Activated naive CD4-positive, alpha-beta T cell treated with Interleukin-2 at 50 U/mL for 16 hours (primary cell): ENCODE measurements at places on chromosomes 12 and 14.

DNA sequence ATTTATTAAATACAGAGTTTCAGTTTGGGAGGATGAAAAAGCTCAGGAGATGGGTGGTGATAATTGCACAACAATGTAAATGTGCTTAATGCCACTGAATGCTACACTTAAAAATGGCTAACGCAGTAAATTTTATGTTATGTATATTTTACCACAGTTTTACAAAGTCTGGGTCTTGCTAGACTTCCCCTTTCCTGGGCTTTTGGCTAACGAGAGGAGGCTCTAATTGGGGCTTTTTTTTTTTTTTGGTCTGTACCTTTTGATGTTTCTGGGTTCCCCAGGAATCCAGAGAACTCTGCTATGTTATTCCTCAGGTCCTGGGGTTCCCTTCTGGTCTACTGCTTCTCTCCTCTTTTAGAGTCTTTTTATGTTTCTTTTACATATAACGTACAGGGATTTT, 355.5 kb downstream of the CACNA1C start:
- DNase-seq = no peak

DNA sequence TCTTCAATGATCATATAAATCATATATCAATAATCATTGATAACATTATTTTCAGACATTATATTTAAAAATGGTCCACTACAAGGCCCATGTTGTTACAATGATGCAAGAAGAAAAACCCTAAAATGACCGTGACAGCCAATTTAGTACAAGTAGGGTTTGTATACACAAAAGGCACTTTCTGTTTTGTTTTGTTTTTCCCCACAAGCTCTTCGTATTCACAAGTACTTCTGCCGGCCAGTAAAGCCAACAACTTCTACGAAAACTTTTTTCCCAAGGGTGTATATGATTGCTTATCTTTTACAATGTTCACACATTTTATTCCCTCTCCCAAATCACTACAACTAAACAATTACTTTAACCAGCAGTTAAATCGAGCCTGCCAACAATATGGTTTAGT, 9.6 kb downstream of the PTPRB start:
- DNase-seq = no peak

DNA sequence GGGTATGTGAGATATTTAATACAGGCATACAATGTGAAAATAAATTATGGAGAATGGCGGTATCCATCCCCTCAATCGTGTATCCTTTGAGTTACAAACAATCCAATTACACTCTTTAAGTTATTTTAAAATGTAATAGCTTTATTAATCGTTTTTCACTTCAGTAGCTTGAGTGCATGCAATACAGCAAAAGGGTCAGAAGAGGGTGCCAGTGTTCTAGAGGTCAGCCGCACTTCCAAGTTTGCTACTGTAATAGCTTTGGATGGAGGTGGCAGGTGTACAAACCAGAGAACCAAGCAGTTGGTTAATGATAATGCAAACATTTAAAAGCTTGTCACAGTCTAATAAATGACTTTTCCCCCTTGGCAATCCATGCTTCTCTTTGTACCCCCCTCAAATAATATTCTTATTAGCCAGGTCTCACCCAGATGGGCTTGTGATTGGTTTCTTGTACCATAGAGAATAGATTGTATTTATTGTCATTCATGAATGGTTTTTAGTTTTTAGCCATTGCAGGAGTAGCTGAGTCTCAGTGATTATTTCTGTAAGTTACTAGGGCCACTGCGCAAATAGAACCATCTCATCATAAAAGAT, 127.0 kb downstream of the ERC1 start:
- peak; percentile 70 for DNase-seq

DNA sequence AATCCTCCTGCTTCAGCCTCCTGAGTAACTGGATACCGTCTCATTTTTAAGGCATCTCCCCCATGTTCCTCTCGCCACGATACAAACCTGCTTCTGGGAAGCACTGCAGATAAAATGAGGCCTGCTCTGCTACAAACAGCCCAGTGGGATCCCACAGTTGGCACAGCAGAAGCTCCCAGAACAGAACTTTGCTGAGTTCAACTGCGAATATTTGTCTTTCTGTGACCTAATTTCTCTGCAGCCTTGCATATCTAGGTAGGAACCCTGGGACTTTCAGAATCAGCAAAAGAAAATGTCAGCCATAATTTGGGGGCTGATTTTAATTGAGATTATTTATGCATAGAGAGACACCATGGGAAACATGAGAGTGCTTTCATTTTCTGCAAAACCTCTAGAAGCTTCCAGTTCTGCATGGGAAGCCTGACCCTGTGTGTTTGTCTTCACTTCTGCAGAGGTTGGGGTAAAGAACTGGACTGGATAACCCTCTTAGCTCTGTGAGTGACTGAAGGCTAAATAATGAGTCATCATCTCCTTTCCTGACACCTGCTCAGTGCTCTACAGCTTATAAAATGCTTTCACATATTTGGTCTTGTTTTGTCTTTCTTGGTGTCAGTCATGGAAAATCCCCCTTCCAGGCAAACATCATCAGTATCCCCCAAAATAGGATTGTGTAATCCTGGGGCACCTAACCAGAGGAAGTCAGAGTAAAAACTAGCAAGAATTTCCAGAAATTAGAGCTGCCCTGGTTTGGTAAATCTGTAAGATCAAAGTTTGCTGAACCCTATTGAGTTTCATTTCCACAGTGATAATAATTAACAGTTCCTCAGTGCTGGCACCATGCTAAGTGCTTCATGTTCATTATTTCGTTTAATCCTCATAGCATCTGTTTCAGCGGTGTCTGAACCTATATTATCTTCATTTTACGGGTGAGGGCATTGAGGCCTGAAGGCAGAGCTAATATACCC, 185.8 kb downstream of the SLC15A4 start:
- no peak for DNase-seq

- no peak for DNase-seq
Observed at GRCh38 chr12:27455589-27455988, 9.1 kb downstream of the SMCO2 start.

DNA sequence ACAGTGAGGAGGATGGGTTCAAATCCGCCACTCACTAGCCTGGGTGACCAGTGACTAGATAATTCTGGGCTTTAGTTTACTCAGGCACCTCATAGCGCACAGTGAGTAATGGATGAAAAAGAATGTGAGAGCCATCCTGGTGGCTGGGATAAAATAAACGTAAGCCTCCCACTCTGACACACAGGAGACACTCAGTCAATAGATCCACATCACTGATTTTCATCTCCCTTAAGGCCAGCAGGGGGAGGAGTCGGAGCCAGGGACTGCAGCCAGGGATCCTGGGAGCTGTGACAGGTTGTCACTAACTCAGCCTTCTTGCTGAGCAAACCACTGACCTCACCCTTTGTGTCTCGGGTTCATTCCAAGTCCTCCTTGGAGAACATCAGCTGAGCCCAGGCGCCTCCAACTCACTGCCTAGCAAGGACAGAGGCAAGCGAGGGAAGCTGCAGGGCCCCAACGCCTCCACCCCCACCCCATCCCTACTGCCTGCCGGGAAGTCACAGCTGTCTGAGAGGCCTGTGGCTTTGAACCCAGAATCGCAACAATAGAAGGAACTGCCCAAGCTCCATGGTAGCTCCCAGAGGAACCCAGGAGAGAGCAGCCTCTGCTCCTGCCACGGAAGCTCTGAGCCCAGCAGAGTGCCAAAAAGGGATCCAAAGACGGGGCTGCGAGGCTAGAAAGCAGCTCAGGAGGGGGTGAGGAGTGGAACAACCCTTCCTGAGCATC, 30.7 kb downstream of the PXN start:
- no peak for DNase-seq

DNA sequence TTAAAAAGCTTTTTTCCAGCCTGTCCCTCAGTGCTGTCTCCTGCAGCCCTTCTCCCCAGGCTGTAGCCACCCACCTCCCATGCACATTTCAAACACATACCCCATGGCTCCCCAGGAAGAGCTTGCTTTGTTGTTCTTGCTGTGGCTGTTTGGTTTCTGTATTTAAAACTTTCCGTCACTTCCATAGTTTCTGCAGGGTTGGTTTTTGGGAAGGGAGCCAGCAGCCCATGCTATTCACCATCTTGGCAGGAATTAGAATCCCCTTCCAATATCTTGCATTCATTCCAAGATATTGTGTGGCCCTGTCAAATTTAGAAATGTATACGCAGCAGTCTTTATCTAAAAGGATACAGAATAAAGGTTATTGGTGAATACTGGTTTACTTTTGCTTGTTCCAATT, 29.6 kb downstream of the CFAP251 start:
- DNase-seq = no peak

DNA sequence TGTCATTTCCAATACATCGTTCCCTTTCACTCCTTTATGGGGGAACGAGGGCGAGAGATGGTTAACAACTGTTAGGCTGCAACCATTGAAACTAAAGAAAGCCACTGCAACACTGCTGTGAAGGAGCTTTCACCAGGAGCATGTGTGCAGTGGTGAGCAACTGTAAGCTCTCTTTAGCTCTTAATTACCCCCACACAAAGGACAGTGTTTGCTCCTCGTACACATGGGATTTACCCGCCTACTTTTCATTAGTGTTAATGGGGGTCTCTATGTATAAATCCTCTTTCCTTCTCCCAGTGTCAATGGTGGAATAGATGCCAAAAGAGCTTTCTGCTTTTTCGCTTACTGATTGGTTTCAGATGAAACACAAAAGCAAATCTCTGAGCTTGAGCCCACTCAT, 343.1 kb downstream of the FLRT2 start:
- no peak for DNase-seq

- DNase-seq = no peak
Observed at GRCh38 chr14:32584079-32584478, 255.0 kb downstream of the AKAP6 start.

GRCh38 chr12:113896194-113896593, 69.9 kb downstream of the RBM19 start:
- no peak for DNase-seq

- no peak for DNase-seq
Observed at GRCh38 chr12:122918827-122919226, 22.9 kb upstream of the VPS37B start.

- no peak for DNase-seq
Observed at GRCh38 chr12:17818931-17819330, 271.1 kb downstream of the RERGL start.

DNA sequence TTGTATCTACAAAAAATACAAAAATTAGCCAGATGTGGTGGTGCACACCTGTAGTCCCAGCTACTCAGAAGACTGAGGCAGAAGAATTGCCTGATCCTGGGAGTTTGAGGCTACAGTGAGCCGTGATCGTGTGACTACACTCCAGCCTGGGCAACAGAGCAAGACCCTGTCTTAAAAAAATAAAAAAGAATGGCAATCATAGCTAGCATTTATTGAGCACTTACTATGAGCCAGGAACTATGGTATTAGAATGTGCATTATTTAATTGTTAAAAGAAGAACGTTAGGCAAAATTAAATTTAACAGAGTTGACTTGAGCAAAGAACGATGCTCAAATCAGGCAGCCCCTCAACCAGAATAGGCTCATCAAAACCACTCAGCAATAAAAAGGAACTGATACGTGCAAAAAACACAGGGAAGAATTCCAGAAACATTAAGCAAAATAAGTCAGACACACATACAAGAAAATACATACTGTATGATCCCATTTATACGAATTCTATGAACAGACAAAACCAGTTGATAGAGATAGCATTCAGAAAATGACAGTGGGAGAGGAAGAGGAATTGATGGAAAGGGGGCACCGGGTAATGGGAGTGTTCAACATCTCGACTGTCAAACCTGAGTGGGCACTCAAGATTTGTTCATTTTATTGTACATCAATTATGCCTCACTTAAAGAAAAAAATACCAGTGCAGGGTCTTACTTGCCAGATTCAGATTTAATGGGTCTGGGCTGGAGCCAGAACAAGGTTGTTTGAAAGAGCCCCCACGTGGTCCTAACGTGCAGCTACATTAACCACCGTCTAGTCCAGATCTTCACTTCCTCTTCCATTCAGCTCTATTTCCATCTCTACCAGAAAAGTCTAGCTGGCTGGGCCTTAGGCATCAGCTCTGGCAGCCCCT, 8.0 kb downstream of the SCNN1A start:
- DNase-seq = peak; percentile 30

DNA sequence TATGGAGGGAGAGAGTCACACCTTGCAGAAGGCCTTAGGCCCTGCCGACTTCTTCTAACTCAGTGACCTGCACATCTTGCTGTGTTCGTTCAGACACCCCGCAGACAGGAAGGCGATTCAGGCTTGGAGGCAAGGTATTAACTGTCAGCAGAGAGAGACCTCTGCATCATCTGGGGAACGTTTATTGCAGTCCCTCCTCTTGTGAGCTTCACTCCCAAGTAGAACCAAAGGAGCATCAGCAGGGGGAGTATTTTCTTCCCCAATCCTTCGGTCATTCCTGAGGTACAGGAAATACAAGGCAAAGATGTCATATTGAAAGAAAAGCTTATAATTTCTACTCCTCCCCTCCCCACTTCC, 217.9 kb downstream of the CRADD start:
- DNase-seq = no peak

GRCh38 chr12:120625557-120626419, 14.6 kb upstream of the CABP1 start:
- DNase-seq = peak; percentile 11

DNA sequence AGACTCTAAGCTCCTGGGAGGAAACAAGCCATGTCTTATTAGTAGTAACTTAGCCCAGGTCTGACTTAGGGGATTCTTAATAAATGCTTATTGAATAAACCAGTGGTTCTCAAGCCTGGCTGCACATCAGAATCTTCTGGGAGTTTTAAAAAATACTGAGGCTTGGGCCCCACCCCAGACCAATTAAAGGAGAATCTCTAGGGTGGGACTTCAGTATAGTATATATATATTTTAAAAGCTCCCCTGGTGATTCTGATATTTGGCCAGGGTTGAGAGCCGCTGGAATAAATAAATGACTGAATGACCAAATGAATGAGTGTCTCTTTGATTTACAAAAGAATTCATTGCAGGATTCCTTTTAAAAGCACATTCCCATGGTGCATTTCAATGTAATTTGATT, 151.5 kb upstream of the GSC start:
- no peak for DNase-seq

- peak; percentile 36 for DNase-seq
Observed at GRCh38 chr12:110585231-110585799, 2.2 kb upstream of the PPTC7 start.

- DNase-seq = no peak
Observed at GRCh38 chr12:89370850-89371249, 18.5 kb upstream of the DUSP6 start.

- no peak for DNase-seq
Observed at GRCh38 chr12:122042910-122043309, 21.2 kb downstream of the BCL7A start.

DNA sequence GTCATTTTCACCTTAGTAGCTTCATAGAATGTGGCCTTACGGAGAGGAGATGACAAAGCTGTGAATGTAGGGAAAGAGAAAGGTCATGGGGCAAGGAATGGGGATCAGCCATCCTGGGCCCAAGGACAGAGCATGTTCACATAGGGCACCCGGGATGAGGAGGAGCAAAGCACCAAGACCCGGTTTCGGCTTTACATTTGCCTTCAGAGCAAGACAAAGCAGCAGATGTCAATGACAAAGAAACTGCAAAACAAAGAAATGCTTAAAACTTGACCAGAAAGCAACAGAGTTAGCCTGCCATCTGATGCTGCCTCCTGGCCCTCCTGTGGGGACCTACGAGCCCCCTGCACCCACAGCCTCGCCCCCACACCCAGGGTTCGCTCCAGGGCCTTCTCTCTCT, 249.2 kb downstream of the SLC41A2 start:
- DNase-seq = no peak
